Naive thymus-derived CD4-positive, alpha-beta T cell (primary cell): ENCODE measurements at places on chromosomes 6 and 20.

DNA sequence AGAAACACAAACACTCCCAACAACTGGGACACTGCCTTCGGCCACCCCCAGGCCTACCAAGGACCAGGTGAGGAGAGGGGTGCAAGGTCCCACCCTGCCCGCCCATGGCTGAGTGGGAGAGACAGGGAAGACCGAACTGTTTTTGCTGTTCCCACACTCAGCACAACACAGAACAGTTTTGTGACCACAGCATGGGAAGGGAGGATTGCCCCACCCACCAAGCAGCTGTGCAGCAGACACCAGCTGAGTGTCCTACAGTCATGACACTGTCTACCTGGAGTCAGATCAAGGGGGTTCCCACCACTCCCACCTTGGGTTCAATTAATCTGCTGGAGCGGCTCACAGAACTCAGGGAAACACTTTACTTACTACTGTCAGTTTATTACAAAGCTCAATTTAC lies 73.9 kb downstream of the SNX9 start:
- DNase-seq: no peak

DNA sequence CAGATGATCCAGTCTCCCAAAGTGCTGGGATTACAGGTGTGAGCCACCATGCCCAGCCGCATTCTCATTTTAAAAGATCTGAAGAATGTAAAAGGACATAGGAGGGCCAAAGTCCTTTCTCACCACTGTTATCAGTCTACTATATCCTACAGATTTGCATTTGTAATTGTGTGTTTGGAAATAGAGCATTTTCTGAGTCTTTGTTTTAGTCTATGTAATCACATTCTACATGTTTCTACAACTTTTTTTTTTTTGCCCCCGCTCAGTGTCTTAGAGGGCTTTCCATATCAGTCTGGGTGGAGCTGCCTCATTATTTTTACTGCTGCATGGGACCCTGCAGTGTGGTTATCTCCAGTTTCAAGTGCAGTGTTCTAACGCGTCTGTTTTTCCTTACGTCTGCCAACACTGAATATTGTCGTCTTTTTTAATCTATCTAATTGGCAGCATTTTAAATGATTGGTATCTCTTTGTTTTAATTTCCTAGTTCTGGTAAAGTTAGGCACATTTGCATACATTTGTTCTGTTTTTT lies 7.8 kb downstream of the CUL9 start:
- DNase-seq: no peak

- DNase-seq: no peak
These were observed 361.6 kb downstream of the THBS2 start for GRCh38 chr6:168892031-168892430.

GRCh38 chr6:24064106-24064505 lies 61.9 kb upstream of the NRSN1 start:
- no peak for DNase-seq

DNA sequence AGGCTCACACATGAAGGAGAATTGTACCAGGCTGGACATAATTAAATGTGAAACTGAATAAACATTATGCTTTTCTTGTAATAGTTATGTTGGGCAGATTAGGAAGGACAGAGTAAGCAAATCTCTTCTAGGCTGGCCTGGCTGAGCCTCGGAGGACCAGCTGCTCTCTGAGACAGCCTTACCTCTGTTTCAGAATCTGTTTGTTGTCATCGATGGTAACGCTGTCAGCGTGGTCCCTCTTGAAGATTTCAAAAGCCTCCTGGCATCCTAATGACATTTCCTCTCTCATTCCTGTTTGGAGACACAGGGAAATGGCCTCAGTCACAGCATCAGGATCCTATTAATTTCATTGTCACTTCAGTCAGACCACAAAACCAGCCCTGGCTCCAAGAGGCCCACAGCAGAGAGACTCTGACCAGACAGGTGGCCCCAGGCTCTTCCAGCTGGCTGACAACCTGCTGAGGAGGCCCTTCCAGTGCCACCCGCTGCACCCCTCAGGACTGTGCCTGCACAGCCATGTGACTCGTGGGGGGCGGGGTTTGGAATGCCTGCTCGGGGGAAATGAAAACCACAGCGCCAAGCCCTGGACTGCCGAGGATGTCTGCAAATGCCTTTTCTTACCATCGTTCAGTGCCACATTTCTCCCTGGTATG lies 108.5 kb upstream of the KCNK16 start:
- DNase-seq: no peak

DNA sequence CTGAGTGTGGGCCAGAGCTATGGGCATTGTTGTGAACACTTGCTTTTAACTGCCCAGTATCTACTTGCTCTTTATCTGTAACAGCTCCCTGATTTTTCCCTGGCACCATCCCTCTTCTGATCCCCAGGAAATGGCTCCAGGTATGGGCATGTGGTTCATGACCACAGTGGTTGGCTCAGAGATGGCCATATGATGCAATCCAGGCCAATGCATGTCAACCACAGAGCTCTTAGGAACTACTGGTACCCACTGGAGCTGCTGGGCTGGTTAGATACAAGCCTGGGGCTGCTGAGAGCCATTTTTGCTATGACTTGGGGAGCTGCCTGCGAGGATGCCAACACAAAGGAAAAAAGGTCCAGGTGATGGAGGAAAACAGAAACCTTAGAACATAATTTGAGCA lies 55.6 kb downstream of the KCNB1 start:
- DNase-seq: no peak

- DNase-seq: no peak
These were observed 224.5 kb downstream of the NKAIN2 start for GRCh38 chr6:124028117-124028516.

DNA sequence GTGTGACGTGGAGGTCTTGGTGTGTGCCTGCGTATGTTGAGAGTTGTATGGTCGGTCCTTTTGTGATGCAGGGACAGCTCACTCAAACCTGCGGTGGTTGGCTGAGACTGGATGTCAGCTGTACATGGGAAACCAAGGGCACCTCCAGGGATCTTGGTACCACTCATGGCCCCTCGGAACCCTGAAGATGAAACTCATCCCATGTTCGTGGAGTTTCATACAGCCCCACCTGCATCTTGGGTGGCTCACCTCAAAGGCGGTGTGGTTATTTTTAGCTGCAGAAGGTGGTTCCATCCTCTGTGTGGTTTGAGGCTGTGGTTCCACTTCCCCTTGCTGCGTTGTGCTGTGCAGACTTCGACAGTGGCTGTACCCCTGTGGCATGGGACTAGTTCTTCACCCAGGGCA lies 52.6 kb upstream of the SLC22A1 start:
- no peak for DNase-seq

GRCh38 chr6:12313992-12314589 lies 23.9 kb downstream of the EDN1 start:
- DNase-seq: no peak

GRCh38 chr20:43690943-43691598 lies 24.2 kb downstream of the MYBL2 start:
- no peak for DNase-seq

DNA sequence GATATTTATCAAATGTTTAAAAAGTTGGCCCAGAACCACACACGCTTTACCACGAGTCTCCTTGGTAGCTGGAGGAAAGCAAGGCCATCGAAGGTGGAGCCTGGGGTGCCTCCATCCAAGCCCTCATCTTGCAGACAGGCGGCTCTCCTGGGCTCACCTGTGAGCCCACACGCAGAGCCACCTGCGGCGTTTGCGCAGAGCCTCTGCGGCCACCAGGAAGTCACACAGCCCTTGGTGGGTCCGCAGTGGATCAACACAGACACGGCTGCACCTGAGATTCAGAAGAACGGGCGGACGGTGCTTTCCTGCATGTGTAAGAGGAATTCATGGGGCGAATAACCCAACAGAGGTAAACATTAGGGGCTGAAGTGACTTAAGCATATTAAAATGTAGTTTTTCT lies 24.5 kb upstream of the SMOC2 start:
- DNase-seq: no peak

DNA sequence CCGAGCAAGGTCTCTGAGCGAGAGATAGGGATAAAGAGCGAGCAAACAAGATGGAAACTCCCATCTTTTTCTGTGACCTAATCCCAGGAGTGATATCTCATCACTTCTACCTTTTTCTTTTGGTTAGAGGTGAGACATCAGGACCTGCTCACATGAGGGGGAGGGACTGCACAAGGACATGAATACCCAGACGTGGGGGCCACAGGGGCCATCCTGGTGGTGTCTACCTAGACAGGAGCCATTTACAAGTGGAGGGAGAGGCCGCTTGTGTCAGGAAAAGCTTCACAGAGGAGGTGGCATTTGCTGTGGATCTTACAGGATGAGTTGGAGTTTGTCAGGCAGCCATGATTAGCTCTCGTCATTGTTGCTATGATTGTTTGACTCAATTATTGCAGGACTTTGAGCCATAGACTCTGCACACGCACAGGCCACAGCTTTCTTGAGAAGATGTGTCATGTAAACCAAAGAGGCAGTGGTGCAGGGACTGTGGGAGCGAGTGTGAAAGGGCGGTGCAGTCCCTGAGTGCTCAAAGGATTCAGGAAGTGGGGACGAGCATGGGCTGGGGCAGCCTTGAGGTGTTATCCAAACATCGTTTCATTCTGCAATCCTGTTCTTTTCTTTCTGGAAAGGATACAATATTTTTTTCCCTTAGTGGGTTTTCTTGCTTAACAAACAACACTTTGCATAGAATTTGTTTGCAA lies 7.7 kb downstream of the NPEPL1 start:
- no peak for DNase-seq

DNA sequence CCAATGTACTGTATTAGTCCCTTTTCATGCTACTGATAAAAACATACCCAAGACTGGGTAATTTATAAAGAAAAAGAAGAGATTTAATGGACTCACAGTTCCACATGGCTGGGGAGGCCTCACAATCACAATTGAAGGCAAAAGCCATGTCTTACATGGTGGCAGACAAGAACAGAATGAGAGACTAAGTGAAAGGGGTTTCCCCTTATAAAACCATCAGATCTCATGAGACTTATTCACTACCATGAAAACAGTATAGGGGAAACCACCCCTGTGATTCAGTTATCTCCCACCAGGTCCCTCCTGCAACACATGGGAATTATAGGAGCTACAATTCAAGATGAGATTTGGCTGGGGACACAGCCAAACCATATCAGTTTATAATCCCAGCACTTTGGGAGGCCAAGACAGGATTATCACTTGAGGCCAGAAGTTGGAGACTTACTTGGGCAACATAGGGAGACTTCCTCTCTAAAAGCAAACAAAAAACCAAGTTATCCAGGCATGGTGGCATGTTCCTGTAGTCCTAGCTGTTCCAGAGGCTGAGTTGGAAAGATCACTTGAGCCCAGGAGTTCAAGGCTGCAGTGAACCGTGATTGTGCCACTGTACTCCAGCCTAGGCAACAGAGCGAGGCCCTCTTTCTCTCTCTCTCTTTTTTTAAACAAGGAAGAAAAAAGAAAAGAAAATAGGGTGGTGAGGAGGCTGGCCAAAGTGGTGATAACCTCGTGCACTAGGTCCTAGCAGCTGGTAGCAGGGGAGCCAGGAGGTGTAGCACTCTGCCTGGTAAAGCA lies 22.9 kb upstream of the DDR1 start:
- no peak for DNase-seq

DNA sequence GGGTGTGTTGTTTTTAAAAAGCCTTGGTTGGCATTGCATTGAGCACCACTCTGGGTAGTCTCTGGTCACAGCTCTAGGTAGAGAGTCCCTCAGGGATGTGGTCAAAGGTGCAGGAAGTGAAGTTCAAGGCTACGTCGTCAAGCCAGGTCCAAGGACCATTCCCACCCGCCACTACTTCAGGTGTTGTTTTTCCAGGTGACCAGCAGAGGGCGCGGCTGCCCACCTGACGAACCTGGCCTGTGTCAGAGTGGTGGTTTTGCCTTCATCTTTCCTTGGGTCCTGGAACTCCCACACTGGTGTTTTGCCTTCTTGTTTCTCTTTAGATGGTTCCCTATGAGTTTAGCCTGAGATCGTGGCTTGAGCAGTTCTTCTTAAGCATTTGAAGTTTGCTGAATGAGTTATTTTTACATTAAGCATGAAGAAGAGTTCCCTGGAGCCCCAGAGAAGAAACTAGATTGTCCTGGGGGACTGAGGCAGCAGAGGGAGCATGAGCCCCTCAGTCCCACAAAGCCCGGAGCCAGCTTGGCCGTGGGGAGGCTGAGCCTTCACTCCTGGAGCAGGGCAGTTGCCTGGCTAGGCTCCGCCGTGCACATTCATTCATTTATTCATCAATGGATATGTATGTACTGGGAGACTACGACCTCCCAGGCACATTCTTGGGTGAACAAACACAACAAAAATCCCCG lies 5.6 kb upstream of the PHACTR3 start:
- DNase-seq: no peak

GRCh38 chr20:37179683-37180524 lies 556 bp upstream of the MROH8 start:
- no peak for DNase-seq

- DNase-seq: no peak
These were observed 69.4 kb downstream of the PRND start for GRCh38 chr20:4791121-4791520.

GRCh38 chr6:124234801-124235200 lies 431.1 kb downstream of the NKAIN2 start:
- no peak for DNase-seq

DNA sequence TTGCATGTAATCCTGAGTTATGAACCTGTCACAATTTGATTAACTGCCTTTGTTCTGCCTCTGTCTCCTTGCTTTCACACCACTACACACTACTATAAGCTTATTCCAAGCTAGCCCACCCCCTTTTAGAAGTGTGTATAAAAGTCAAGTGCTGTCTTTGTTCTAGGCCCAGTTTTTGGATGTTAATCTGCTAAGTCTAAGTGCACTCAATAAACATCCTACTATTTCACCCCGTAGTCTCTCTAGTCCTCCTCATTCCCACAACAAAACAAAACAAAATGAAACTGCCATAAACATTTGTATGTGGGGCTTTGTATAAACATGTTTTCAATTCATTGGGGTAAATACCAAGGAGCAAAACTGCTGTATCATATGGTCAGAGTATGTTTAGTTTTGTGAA lies 16.1 kb upstream of the SPACA1 start:
- no peak for DNase-seq

DNA sequence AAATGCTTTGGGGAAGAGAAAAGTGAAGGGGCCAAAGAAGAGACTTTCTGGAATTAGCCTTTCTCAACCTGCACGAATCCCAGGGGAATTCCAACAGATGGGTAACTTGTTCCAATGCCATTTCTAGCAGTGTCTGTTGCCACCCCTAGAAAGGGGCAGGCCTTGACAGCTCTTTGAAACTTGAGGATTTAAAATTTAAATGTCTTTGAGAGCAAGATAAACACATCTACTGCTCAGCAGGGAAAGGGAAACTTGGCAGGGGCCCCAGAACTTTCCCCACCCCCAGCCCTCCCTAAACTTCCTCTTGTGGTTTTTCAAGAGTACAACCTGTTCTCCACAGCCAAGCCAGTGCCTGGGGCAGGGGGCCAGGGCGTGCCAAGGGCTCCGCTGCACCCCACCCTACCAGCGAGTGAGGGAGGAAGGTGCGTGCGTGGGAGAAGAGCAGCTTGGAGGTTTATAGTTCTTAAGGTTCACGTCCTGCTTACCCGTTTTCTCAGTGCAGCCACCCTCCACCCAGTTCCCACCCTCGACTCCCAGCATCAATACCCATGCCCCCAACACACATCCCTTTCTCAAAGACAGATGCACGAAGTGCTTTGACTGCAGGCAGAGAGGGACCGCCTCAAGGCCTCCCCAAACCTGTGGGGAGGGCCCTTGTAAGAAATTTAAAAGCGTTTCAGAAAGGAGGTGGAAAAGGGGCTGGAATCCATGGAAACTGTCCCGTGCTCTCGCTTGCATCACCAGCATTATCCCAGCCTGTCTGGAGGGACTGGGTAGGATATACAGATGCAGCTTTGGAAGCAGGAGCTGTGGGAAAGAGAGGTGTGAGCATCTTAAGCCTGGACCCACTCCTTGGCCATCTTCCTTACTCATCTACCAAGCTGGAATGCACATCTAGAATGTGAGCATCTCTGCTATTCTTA lies 4.5 kb upstream of the TAF8 start:
- DNase-seq: peak; percentile 50

GRCh38 chr6:13228264-13229204 lies 99.8 kb downstream of the TBC1D7 start:
- DNase-seq: no peak
